ENCODE measurements at places on chromosomes 2 and 18.

- DNase-seq: peak; percentile 32
Measured at GRCh38 chr18:54812885-54813284, 15.4 kb upstream of the RAB27B start.

DNA sequence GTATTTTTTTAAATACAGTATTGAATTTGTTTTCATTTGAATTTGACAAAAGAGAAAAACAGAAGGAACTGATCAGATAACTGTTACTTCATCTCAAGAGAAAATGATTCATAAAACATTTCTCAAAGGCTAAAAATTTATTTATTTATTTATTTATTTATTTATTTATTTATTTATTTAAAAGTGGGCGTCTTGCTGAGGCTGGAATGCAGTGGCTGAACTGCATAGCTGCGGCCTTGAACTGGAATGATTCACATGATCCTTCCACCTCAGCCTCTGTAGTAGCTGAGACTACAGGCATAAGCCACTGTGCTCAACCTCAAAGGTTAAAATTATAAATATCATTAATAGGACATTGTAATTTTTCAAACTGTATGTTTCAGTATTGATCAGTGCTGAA lies 4.5 kb upstream of the PUM2 start:
- no peak for DNase-seq

DNA sequence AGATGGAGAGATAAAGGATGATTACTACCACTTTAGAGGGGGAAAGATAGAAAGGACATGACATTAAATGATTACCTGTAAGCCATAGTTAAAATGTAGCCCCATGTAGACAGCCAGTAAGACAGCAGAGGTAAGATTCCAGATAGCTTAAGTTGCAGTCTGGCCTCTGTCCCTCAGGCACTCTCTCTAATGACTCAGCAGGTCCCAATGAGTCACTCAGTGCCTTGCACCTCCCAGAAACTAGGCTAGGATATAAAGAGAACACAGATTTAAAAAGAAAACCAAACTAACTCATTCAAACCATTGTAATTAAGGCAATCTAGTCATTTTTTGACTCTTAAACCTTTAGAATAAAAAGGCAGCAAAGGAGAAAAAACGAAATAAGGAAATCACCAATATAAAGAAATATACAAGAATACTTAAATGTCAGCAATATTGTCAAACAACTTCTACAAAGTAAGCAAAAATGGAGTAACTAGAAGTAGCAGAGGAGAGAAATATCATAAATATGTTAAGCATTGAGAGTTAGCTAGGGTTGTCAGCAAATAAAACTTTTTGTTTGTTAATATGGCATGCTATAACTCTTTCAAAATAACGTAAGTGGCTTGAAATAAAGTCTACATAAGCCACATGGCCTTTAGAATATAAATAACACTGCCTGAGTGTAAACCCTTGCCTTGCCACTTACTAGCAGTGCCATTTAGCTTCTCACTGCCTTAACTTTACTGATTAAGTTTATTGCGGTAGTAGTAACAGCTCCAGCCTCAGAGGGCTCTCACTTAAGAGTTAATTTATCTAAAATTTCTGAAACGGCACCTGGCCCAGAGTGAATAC lies 48.5 kb downstream of the SOCS6 start:
- no peak for DNase-seq

DNA sequence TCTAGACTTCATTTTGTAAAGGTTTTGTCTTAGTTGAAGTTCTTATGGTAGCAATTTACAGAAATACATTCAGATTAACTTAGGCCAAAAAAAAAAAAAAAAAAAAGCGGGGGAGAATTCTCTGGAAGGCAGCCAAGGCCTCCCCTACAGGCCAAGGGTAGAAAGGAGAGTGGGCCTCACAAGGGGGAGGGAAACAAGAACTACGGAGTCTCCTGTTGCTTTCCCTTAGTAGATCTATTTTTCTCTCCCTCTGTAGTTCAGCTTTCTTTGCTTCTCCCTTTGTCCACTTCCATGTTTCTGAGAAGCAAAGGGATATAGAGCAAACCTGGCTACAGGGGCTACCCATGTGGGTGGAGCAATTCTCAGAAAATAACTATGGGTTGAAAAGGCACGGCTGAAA lies 2.4 kb upstream of the STK11IP start:
- no peak for DNase-seq

- DNase-seq: no peak
Measured at GRCh38 chr2:239691720-239692119, 290.9 kb upstream of the HDAC4 start.

DNA sequence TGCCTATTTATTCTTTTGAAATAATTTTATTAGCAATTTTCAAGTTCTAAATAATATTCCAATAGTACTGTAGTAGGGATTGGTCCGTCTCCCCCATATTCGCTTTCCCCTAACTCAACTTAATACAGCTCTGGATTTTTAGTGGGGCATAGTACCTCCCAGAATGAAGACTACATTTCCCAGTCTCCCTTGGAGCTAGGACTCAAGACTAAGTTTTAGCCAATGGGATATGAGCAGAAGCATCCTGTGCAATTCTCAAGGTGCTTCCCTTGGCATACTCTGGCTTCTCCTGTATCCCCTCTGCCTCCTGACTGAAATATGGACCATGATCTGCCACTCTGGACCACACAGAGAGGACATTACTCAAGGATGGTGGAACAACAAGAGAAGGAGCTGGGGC lies 24.1 kb downstream of the ST3GAL5 start:
- DNase-seq: no peak

- no peak for DNase-seq
Measured at GRCh38 chr2:60926741-60927552, 45.6 kb downstream of the REL start.

GRCh38 chr18:49228187-49228586 lies 232.3 kb downstream of the DYM start:
- DNase-seq: no peak

DNA sequence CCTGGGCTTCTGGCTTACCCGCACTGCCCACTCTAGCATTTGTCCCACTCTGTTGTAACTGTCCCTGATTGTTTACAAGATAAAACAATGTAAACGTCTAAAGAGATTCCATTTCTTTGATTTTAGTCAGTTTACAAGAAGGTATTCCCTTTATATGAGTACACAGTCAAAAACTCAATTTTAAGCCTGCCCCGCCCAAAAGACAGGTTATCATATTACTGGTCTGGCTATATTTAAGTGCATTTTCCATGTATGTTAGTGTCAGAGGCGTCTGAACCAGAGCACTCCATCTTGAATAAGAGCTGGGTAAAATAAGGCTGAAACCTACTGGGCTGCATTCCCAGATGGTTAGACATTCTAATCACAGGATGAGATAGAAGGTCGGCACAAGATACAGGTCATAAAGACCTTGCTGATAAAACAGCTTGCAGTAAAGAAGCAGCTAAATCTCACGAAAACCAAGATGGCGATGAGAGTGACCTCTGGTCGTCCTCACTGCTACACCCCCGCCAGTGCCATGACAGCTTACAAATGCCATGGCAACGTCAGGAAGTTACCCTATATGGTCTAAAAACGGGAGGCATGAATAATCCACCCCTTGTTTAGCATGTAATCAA lies 15.0 kb downstream of the GPR45 start:
- no peak for DNase-seq

GRCh38 chr2:216165711-216166110 lies 56.6 kb downstream of the XRCC5 start:
- DNase-seq: no peak

DNA sequence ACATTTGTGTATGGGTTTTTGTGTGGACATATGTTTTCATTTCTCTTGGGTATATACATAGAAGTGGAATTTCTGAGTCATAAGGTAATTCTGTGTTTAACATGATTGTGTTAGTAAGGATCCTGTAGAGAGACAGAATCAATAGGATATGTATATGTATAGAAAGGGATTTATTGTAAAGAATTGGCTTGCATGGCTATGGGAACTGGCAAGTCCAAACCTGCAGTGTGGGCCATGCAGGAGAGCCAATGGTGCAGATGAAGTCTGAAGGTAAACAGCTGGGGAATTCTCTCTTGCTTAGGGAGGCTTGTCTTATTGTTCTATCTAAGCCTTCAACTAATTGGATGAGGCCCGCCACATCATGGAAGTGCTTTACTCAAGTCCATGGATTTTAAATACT lies 39.2 kb upstream of the IL1R2 start:
- no peak for DNase-seq

GRCh38 chr18:56975276-56975675 lies 171.6 kb upstream of the BOD1L2 start:
- DNase-seq: no peak

DNA sequence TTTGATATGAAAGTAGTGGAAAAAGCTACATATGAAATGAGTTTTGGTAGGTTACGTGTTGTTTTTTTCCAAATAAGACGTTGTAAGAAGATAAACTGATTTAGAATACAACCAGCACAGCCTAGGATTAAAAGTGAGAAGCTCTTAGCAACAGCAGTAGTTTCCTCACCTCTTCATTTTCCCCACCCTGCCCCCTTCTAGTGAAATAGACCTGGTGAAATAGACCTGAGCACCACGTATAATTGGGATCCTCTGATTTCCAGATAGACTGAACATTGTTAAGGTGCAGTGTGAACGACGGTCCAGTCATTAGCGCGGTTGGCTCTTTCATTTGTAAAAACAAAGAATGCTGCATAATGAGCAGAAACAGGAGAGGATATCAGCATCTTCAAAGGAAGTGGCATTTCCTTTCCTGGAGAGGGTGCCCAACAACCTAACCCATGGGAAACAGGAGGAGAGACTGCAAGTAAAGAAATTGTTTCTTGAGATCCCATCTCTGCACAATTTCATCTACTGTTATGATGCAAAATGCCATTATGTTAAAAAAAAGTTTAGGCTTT lies 114.3 kb downstream of the FIGN start:
- no peak for DNase-seq

DNA sequence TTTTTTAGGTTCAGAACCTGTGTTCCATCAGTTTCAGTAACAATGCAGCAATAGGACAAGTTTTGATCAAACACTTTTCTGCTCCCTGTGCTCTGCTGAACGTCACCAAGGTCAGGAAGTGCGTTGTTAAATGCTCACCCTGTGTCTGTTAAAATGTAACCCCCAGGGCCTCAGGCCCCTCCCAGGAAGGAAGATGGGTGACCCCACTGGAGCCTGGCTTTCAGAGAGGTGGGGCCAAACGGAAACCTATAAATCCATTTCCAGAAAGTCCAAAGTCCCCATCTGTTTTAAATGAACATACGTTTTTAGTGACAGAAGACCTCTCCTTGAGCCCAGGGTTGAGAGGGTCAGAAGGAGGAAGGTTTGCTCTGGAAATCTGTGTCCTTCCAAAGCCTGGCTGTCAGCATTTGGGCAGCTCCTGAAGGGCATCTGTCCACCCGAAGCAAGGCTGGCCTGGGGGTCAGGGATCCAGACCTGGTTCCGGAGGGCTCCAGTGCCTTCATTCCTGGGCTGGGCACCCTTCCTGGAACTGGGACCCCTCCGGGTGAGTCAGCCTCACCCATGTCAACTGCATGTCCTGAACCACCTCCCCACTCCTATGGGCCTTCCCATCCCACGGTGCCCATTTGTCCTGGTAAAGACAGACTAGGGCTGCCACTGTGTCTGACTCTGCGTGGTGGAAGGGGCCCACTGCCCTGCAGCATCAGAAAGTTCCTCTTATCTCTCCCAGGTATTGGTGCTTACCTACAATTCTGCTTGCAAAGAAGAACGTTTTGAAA lies 117.4 kb upstream of the COPS8 start:
- peak; percentile 6 for DNase-seq

DNA sequence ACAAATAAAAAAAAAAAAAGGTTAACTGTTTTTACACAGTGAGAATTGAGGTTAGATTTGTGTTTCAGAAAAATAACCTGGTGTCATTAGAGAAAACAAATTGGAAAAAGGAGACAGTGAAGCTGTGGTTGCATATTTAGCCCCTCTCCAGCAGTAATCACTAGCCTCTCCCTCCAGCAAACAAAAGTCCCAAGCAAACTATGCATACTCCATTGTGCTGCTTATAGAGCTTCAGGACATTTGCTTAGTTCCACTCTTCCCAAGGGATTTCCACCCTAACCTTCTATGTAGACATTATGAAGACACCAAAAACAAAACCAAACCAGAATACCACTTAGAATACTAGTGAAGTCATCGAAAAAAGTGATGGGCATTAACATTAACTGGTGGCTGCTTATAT lies 534.2 kb upstream of the CDH2 start:
- DNase-seq: no peak

GRCh38 chr2:160224060-160224459 lies 24.0 kb upstream of the ITGB6 start:
- DNase-seq: peak; percentile 23

GRCh38 chr2:161423421-161424393 lies 7.6 kb downstream of the TBR1 start:
- DNase-seq: no peak

DNA sequence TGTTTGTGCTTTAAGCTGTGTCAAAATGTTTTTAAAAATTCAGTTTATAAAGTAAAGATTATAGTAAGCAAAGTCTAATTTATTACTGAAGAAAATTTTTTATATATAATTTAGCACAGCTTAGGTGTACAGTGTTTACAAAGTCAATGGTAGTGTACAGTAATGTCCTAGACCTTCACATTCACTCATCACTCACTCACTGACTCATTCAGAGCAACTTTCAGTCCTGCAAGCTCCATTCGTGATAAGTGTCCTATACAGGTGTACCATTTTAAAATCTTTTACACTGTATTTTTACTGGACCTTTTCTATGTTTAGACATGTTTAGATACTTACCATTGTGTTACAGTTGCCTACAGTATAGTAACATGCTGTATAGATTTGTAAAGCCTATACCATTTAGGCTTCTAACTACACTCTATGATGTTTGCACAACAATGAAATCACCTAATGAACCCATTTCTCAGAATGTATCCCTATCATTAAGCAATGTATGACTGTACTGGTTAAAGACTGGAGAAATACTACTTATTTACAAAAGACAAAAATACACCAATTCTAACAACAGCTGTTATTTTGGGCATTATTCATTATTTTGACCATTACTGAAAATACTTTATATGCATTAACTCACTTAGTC lies 95.1 kb downstream of the STRN start:
- DNase-seq: no peak
